ENCODE measurements at places on chromosomes 1 and 21.

- no peak for DNase-seq
These were observed 64.7 kb downstream of the SLC35A3 start for GRCh38 chr1:100034470-100034869.

DNA sequence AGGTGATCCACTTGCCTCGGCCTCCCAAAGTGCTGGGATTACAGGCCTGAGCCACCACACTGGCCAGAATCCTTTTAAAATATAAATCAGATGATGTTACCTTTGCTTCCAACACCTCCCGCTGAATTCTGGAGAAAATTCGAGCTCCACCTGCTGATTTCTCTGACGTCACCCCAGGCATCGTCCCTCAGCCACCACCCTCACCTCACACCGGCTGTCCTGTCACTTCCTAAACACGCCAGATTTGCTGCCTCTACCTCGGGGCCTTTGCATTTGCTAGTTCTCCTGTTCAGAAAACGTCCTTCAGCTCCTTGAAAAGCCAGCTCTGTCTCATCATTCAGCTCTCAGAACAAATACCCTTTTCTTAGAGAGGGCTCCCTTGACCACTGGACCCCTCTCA lies 57.9 kb downstream of the FBXO2 start:
- DNase-seq = no peak

DNA sequence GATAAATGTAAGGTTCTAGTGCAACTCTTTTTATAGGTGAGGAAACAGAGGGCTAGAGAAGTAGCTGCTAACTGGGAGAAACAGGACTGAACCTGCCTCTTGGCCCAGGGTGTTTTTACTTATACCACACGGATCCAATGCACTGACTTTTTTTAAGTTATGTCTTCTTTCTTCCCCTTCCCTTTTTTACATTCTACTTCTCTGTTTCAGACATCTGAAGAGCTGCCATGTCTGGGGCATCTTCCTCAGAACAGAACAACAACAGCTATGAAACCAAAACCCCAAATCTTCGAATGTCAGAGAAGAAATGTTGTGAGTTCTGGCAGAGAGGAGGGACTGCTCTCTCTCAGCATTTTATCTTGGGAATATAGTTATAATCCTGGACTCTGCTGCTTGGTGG lies 1.4 kb downstream of the PFKFB2 start:
- DNase-seq = no peak

DNA sequence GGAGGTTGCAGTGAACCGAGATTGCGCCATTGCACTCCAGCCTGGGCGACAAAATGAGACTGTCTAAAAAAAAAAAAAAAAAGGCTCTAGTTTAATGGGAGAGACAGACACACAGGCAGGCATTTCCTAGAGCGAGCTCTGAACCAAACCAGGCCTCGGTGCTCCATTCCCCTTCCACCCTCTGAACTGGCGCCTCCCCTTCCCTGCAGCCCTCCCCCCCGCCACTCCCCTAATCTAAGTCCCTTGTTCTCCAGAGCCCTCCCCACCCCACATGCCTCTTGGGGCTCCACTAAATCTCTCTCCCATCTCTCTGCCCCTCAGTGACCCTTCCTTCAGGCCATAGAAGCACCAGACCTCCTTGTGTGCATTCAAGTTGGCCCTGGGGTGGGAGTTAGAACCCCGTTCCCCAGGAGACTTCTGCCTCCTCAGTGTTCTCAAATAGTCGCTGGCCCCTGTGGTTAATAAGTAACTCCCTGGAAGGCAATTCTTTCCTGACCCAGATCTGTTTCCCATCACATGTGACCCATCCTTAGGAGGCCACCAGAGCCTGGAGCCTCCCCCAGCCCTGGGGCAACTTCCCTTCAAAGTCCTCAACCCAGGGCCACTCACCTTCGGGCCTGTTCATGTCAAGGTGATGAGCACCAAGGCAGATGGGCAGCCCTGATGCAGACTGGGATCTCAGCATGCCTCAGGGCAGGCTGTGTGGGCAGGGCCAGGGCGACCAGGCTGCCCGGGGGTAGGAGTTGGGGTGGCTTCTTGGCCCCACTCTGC lies 42.6 kb upstream of the EPB41 start:
- DNase-seq = no peak

DNA sequence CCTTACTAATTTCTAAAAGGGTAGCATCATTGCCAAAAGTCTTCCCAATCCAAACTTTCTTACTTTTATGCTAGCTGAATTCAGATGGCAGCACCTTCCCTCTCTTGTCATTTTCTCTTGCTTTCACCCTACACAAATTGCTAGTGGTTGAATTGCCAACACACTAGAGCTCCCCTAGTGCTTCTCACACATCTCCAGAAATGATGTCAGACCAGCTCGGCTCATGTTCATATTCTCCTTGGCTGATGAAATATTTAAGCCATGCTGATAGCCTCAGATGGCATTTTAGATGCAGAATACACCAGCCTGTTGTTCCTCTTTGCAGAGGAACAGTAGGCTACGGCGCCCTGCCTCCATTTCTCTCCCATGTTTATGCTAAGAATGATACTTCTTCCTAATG lies 256.9 kb downstream of the PTBP2 start:
- no peak for DNase-seq

GRCh38 chr1:230149751-230150584 lies 82.9 kb downstream of the GALNT2 start:
- no peak for DNase-seq

DNA sequence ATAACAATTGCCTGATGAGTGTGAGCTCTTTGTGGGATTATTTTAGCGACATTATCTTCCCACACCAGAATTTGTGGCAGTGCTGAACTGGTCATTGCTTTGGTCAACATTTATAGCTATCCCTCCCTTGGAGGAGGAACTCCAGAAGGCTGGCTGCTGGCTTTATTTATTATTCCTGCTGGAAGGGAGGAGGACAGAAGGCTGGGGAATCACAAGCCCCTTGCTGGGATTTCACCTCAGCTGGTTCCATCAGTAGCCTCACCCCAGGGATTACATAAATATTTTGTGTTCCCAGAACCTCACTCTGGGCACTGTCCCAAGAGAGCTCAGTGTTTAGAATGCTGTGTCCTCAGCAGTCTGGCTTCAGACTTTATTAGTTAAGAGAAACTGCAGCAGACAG lies 102.8 kb upstream of the C1orf21 start:
- no peak for DNase-seq

DNA sequence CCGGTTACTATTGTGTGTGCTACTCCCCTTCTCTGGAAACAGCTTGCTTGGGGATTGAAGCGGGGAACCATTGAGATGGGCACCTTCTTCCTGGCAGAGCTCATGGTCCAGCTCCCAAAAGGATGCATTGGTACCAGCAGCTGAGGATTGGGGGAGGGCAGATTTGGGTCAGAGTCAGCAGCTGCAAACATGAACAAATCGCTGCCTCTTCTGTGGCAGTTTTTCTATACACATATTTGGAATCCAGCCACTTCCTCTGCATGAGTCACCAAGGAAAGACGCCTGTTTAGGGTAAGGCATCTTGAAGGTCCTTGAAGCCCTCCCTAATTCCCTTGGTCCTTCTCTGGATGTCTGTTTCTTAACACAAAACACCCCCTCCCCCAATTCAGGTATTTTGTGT lies 104.7 kb downstream of the DAB1 start:
- no peak for DNase-seq

DNA sequence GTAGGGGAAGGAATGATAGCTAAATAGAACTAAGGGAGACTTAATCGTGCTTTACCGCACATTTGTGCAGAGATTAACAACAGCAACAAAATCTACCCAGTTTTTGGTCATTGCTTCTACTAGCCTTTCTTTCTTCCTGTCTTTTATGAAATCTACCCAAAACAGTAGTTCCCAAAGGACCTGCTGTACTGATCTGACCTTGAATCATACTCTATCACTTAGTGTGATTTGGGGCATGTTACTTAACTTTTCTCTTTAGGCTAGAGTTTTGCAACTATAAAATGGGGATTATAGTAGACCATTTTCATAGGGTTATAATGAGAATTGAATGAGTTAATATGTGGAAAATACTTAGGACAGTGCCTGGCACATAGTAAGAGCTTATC lies 30.5 kb upstream of the MACF1 start:
- DNase-seq = no peak

DNA sequence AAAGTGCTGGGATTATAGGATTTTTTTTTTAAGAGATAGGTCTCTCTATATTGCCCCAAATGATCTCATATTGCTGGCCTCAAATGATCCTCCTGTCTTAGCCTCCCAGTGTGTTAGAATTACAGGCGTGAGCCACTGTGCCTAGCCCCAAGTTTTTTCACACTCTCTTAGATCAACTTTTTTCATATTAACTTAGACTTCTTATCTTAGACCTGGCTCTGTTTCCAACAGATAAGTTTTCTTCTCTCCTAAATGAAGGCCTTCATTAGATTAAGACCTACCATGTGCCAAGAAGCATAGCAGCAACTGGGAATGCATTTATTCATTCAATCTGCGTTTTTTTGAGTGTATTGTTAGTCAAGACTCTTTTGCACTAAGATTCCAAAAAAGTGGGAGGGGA lies 20.2 kb upstream of the HTR1D start:
- no peak for DNase-seq

GRCh38 chr1:196933531-196934189 lies 9.9 kb upstream of the CFHR2 start:
- no peak for DNase-seq

DNA sequence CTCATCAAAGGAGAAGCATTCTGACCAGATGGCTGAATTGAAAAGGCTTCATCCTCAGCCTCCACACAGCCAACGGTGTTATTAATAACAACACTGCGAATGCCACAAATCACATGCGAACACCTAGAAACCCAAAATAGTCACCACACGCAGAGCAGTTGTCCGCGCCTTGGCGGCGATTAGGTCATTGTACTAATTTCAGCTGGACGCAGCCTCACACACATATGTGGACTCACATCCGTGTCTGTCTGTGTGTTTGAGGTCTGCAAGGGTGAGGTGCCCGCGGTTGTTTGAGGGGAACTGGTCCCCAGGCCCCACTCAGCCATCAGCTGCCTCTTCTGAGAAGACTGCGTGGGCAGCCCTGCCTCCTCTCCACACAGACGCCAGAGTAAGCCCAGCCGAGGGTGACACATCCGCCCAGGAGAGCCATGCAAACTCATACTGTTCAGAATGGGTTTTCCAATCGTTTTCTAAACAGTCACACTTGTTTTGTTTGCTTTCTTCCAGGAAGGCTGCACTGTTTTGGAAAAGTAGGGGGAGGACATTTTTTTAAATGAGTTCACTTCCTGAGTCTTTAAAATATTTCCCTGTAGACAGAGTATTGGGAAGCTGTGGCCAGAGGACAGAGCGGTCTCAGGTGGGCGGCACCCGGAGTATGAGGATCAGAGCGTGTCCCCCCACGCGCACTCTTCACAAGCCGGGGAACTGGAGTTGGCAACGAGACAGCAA lies 53.4 kb downstream of the TOMM20 start:
- DNase-seq = peak; percentile 30

GRCh38 chr1:213119794-213120193 lies 68.8 kb downstream of the RPS6KC1 start:
- no peak for DNase-seq

DNA sequence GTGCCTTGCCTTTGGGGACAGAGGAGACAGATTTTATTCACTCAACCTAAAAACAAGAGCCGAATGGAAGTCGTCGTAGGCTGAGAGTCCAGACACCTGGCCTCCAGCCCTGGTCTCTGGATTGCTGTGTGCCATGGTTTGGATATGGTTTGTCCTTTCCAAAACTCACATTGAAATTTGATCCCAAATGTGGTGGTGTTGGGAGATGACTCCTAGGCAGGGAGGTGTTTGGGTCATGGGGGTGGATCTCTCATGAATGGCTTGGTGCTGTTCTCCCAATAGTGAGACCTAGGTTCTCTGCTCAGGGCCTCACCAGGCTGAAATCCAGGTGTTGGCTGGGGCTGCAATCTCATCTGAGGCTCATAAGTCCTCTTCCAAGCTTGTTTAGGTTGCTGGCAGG lies 75.5 kb downstream of the FOXD2 start:
- DNase-seq = no peak

GRCh38 chr1:205262731-205263171 lies 35.0 kb downstream of the TMCC2 start:
- DNase-seq = no peak

GRCh38 chr1:75677443-75677842 lies 47.1 kb upstream of the ACADM start:
- DNase-seq = no peak

DNA sequence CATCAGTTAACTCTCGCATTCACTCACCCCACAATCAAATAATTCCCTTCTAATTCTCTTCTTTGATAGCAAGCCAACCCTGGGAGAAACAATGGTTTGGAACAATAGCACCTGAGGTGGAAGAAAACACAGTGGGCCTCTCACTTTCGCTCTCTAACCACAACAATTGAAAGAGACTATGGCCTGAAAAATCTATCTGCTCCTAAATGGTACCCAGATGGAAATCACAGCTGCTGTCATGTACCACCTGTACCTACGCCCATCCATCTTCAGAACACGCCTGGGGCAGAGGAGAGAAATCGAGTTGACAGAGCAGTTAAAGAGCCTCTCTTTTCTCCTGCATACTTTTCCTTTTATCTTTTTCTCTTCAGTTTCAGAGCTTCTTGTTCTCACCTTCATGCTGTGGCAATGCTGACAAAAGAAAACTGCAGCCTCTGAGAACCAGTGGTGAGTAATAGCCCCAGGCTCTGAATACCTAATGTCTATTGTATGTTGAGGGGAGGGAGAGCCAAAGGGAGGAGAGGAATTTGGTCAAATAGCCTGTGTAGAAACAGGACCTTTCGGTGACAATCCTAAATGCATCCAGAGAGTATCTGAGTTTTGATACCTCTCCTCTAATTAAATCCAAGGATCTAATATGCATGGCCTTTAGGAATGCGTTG lies 57.7 kb downstream of the ZC3H11B start:
- DNase-seq = no peak

Data from activated gamma-delta T cell treated with Interleukin-2 at 50 U/mL for 16 hours (primary cell).